H4 (cell line): ENCODE measurements at places on chromosomes 6 and 20. TPM values are rescaled to one million over a fixed set of nuclear protein-coding genes. Genes with fewer than 3 reads are reported as not detected.

Gene PKHD1
- not detected in 2 replicates for total RNA-seq

- no peak for DNase-seq
Observed at GRCh38 chr6:63509652-63510352, 62.5 kb upstream of the LOC128125822 start.

- DNase-seq = no peak
Observed at GRCh38 chr6:145848541-145848940, 33.9 kb upstream of the FBXO30 start.

GRCh38 chr6:13813026-13813425 lies 1.3 kb downstream of the MCUR1 start:
- DNase-seq = no peak

Gene SASH1
- total RNA-seq = 4.5 and 6.7 TPM in 2 replicates

Gene RAB44
- total RNA-seq = not detected in 2 replicates

Gene ANGPT4
- total RNA-seq = 0.53 and 1.3 TPM in 2 replicates

Gene PRR18
- total RNA-seq = not detected in 2 replicates

Gene ATP6V1G2
- 0.60 TPM in 1 of 2 replicates, not detected in the other for total RNA-seq

GRCh38 chr6:99993533-99994251 lies at the start of gene MCHR2:
Gene MCHR2, minus strand, starts transcription at chr6:99994223. Its CDS starts 38,076 bp downstream, at chr6:99956147.
- no peak for DNase-seq

- DNase-seq = no peak
Observed at GRCh38 chr20:32917191-32917950, 58.6 kb downstream of the EFCAB8 start.

- DNase-seq = no peak
Observed at GRCh38 chr6:41036186-41036585, 2.8 kb downstream of the UNC5CL start.

Gene SLC23A2
- 12.6 and 12.7 TPM in 2 replicates for total RNA-seq

DNA sequence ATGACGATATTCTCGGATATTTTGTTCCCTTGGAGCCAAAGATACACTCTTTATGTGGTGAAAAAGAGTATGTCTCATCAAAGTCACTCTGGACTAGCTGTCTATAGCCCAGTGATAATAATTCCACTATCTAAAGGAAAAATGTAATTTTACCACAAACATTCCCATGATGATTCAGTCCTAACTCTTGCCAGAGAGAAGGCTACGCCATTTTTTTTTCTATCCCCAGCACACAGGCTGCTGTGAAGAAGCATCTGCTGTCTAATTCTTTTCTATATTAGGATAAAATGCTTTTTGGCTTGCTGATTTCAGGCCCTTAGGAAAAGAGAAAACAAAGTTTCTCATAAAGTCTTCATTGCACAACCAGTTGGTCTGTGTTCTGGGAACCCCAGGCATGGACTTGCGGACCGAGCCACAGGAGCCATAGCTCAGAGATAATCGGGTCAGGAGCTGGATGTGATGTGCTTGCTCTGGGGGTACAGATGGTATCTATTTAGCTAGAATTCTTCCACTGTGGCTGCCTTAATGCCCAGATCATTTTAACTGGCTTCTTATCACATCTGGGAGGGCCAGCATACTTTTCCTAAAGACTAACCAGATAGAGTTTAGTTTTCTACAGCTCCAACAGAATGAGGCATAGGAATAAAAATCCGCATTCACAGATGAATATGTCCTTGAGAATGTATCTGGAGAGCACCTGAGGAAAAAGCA lies 683.7 kb upstream of the ID4 start:
- DNase-seq = no peak
